ENCODE measurements at places on chromosomes 13 and 19.

GRCh38 chr13:49693191-49693733, 2.0 kb upstream of the EBPL start:
- no peak for DNase-seq

DNA sequence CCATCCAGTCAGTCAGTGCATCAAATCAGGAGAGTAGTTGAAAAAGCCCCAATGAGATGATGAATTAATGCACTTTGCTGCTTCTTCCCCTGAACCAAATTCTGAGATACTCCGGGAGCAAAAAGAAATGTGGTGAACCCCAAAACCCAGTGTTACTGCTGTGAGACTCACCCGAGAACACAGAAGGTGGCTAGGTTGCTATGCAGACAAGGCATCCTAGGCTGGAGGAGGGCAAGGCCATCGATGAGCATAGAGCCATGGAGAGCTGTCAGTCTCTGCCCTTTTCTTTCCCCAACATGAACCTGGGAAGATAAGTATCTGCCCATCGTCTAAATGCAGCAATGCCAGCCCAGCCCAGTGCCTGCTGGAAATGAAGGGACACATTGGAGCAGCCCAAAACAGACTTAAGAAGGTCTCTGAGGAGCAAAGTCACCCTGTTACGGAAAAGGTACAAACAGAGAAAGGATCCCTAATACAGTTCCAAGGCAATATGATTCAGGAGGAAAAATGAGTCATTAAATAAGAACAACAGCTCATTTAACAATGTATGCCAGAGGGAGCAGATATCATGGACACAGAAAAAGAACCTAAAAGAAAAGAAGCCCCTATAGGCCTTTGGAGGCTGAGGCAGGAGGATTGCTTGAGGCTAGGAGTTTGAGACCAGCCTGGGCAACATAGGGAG, 272.0 kb downstream of the FOXO1 start:
- DNase-seq: no peak

- peak; percentile 93 for DNase-seq
Measured at GRCh38 chr19:37077934-37078716, at the start of gene ZNF420. ZNF420 (plus strand) TSS chr19:37078433; CDS start chr19:37089119, 10,686 bp downstream.

GRCh38 chr13:104416973-104417372, 1350.8 kb upstream of the SLC10A2 start:
- DNase-seq: no peak

GRCh38 chr13:67087527-67087926, 142.6 kb downstream of the PCDH9 start:
- no peak for DNase-seq

GRCh38 chr13:79183231-79183630, 222.8 kb downstream of the RBM26 start:
- no peak for DNase-seq

GRCh38 chr13:100213576-100213975, 124.7 kb downstream of the PCCA start:
- DNase-seq: no peak
